CD4-positive, alpha-beta T cell (primary cell): ENCODE measurements at places on chromosomes 6 and 20.

DNA sequence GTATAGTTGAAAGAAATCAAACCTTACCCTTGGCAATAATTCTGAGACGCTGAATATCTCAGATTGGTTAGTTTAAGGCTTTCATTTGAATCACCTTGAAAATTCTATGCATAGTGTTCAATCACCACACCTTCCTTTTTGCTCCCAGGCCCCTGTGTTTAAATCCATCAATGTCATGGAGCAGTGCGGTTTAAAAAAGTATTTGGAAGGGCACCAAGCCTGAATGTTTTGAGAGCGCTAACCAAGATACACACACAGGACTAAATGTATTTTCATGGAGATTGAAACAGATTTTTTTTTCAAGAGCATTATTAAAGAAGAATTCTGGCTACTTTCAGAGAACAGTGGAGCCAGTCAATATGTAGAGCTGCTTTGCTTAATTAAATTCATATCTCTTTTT, 195.7 kb downstream of the CENPW start:
- no peak for DNase-seq

DNA sequence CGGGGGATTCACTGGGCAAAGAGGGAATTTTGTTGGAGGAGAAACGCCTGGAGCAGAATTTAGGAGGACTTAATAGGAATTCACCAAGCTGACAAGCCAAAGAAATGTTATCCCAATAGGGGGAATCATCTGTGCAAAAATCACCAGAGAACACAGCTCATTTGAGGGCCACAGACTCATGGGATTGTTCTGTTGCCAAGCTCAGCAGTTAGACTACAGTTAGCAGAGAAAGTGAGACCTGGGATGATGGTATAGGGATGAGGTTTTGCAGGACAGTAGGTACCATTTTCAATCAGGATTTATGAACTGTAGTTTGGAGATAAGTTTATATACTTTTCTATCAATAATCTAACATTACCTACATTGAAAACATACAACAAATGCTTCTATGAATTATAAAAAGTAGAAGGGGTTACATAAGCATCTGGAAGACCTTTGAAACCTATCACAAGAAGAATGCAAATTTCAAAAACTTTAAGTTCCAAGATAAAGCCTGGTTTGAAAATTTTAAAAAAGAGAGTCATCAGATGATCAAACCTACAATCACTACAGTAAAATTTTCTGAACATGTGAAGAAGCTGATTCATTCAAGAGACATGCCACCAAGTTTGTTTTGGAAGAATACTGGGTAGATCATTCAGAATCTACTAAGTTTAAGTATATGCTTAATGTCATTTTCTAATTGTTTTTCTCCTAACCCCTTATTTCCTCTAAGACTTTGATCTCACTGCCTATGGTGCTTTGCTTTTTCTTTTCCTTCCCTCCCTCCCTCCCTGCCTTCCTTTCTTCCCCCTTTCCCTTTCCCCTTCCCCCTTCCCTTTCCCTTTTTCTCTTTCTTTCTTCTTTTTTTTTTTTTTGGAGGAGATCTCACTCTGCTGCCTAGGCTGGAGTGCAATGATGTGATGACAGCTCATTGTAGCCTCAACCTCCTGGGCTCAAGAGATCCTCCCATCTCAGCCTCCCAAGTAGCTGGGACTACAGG, 81.5 kb downstream of the KIF13A start:
- DNase-seq, result no peak

GRCh38 chr6:63418741-63419140, 99.0 kb upstream of the LGSN start:
- DNase-seq, result no peak

DNA sequence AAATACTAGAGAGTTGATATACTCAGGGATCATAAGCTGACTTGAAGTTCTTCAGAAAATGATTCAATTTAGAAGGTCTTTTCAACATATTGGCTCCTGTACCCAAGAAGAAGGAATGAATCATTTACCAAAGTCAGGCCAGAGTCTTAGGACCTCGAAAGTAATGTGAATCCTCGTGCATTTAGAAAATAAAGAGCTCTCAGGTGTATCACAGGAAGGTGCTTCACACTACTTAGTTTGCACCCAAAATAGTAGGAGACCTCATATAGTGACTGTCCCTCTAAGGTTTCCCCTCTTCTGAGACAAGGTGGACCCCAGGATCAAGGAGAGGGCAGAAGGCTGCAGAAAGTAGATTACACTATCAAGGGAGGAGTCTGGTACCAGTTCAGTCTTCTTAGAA, 71.8 kb downstream of the F13A1 start:
- no peak for DNase-seq

DNA sequence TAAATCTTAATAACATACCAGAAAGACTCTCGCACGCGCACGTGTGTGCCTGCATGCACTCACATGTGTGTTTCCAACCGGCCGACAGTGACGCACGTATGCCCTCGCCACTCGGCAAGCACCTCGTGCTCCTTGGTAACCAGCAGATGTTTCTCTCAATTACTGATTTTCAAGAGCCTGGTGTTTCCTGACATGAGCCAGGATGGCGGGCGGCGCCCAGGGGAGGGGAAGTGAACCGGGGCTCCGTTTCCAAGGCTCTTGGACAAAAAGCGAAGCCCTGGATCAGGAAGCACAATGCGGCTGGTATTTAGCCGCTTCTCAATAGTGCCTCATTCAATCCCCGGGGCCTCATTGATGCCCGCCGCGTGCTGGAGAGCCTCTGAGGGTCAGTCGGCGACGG, 37.7 kb downstream of the PMEPA1 start:
- no peak for DNase-seq

DNA sequence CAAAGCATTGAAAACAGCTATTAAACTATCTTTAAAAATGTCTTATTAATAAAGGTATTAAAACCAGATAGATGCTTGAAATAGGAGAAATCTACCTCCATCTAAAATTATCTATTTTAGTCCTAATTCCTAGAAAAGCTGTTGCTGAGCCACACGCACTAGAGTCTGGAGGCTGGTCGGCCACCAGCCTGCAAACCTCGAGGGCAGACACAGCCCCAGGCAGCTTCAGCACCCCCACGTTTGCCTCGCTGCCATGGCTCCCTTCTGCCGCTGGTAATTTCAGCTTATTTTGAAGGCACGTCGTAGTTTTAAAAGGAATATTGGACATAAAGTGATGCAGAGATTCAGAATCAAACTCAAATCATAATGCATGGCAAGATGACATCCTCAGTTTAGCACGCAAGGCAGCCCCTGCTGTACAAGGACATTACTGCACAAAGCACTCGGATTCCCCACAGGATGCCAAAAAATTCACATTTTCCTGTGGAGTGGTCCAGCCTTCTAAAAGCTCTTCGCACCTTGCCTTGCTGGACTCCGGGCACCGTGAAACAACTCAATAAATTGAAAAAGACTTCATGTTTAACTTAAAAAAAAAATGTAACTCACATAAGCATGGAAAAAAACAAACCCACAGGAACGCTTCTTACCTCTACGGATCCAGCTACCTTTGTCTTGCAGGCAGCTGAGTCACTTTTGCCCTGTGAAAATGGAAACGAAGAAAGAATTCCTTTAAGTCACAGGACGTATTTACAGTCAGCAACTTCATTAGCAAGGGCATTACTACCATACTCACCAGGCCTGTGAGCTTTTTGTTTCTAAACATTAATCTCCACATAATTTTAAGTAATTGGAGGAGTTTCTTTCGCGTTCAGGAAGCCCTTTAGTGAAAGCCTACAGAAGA, 143.4 kb upstream of the RPS6KA2 start:
- DNase-seq, result no peak

DNA sequence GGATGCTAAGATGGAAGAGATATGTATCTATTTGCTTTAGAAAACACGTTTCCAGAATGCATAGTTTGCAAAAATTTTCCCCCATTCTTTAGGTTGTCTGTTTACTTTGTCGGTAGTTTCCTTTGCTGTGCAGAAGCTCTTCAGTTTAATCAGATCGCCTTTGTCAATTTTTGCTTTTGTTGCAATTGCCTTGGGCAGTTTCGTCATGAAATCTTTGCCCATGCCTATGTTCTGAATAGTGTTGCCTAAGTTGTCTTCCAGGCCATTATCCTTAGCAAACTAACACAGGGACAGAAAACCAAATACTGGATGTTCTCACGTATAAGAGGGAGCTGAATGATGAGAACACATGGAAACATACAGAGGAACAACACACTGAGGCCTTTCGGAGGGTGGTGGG, 454.2 kb upstream of the SLC35B3 start:
- DNase-seq, result no peak

DNA sequence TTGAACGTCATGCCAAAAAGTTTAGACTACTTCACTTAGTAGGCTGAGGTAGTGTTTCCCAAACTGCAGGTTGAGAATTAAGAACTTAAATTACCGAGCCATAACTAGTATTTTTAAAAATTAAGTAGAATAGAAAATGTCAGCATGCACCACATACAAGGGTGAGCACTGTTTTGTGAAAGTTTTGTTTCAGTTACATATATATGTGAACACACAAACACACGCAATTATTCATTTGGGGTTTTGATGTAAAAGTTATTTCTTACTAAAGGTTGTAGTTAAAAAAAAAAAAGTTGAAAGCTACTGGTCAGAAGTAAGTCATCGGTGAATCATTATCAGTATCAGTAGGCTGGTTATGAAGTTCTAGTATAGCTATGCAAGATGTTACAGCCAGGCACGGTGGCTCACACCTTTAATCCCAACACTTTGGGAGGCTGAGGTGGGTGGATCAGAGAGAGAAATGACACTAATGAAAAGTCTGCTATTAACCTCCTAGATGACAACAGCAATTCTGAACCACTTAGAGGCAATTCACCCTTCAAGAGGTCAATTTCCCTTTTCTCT, 24.1 kb downstream of the FASTKD5 start:
- DNase-seq, result no peak

- no peak for DNase-seq
These were observed 361.6 kb upstream of the SULF2 start for GRCh38 chr20:48146877-48147276.

- no peak for DNase-seq
These were observed 17.4 kb upstream of the SLCO4A1 start for GRCh38 chr20:62624719-62625453.

GRCh38 chr6:154594496-154595198, 84.2 kb upstream of the CNKSR3 start:
- no peak for DNase-seq

DNA sequence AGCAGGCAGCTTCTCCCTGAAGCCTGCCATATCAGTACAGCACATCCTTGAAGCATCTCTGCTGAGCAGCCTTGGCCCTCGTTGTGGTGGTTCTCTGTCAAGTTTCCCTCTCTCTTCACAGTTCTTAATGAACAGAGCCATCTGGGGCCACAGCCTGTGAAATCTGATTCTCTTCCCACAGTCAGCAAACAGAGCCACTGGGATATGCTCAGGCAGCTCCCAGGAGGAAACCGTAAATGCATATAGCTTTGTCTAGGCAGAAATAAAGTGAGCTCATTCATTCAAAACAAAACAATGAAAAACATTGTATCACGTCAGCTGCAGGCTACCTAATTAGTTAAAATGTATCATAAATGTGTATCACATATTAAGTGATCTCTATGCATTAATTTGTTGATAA, 80.3 kb downstream of the TBC1D7 start:
- DNase-seq, result no peak

DNA sequence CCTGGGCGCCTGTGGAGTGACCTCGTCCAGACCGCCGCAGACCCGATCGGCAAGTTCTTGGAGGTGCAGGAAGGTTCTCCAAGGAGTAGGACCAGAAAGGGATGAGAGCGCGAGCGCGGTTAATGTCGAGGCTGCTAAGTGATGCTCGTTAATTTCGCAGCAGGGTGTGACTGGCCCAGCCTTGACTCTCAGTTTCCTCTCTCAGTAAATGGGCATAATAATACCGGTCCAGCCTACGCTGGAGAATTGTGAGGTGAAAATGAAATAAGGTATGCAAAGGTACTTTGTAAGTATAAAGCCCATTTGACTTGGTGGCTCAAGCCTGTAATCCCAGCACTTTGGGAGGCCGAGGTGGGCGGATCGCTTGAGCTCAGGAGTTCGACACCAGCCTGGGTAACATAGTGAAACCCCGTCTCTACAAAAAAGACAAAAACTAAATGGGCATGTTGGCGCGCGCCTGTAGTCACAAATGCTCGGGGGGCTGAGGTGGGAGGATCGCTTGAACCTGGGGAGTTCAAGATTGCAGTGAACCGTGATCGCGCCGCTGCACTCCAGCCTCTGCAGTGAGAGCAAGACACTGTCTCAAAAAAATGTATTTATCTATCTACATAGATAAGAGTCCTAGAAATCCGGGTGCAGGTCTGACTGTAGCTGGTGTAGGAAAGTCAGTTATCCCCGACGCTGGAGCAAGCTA, 634 bp upstream of the BTBD9 start:
- no peak for DNase-seq

DNA sequence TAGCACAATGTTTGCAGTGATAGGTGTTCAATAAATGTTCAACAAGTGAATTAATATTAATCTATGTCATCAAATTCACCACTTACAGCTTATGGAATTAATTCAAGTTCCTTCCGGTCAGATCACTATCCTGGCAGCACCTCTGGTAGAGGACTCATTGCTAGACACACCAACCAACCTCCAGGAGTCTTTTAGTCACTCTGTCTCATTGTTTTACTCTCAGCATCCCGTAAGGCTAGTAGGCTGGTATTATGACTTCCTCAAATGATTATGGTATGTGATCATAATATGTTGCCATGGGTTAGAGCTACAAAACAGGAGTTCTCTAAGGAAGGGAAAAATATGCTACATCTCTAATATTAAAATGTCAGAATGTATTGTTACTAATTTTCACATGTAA, 21.7 kb upstream of the MMS22L start:
- DNase-seq, result no peak

- DNase-seq, result no peak
These were observed 34.8 kb upstream of the JAG1 start for GRCh38 chr20:10708351-10709185.

- no peak for DNase-seq
These were observed 190.2 kb downstream of the TSHZ2 start for GRCh38 chr20:53162251-53162835.

DNA sequence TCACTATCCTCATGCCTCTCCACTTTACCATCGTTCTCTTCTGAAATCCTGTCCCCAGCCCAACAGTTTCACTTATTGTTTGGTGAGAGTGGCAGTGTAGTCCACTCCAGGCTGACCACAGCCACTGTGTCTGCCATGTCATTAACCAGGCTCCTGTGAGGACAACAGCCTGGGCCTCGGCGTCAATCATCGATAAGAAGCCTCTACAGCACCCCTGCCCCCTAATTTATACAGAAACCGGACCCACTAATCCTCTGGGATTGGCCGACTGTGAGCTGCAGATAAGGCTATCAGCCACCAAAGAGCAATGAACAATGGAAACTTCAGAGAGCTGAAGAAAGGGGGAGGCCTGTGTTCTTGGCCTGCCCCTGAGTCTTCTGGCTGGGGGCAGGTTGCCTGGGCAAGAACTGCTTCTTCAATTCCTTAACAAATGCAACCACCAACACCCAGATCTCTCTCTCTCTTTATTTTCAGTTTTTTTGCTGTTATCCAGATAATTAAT, 3.4 kb downstream of the EGFL8 start:
- DNase-seq, result no peak

GRCh38 chr6:80235647-80236046, 129.2 kb downstream of the BCKDHB start:
- DNase-seq, result no peak

DNA sequence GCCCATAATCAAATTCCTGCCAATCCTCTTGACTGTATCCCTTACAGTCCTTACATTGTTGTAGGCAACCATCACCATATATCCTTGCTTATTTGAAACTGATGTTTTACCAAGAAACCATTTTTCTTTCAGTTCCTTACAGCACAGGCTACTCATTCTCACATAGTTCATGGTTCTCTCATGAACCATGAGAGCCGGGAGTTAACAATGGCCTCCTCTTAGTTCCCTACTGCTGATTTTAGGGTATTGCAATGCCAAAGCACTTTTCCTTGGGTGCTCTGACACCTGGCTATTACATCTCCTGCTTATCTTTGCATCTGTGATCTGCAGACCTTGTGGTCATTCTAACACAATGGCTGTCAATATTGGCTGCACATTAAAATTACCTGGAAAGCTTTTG, 133.4 kb downstream of the MYB start:
- DNase-seq, result no peak
